ENCODE measurements at places on chromosomes 7 and 10.

- DNase-seq: no peak
These were observed 3.5 kb upstream of the BPGM start for GRCh38 chr7:134643131-134643530.

GRCh38 chr10:48894911-48895802, 44.5 kb downstream of the LRRC18 start:
- DNase-seq: no peak

DNA sequence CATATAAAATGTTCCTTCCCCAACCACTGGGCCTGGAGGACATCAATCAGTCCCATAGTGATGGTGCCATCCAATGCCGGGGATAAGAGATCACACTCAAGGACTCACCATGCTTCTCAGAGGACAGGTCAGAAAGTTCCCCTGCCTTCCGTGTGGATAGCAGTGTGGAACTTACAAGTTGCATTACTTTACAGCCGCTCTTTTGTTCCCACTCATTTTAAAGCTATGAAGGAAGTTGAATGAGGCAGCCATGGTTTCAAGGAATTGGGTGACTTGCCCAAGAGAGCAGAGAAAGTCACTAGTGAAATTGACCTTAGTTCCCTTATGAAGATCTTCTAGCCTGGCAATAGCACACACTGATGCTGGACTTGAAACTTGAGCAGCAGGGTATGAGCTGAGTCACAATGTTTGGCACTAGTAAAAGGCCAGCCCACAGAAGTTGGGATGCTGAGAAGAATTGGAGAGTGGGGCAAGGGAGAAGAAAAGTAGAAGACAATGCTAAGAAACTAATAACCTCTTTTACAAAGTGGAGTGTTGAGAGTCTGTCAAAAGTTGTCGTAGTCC, 78.7 kb downstream of the CXCL12 start:
- no peak for DNase-seq

DNA sequence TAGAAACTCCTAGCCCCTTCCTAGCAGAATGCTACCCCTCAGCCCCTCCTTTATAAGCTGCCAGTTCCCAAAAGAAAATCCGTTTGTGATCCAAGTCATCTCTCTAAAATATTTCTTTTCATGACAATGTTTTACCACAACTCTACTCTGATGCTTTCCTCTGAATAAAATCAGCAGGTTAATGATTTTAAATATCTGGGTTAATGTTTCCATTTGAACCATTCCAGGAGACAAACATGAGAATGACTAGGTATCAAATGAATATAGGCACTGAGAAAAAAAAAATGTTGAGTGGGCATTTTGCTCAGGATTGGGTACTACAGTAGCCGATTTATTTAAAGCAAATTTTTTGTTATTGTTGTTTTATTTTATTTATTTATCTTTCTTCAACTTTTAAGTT, 360.3 kb downstream of the WDR11 start:
- DNase-seq: no peak

GRCh38 chr10:16673443-16673842, 143.8 kb downstream of the RSU1 start:
- no peak for DNase-seq

GRCh38 chr10:98950106-98950505, 285.5 kb downstream of the HPSE2 start:
- DNase-seq: no peak

- no peak for DNase-seq
These were observed 82.1 kb upstream of the HPS1 start for GRCh38 chr10:98528805-98529183.

All from brain pericyte (primary cell).